ENCODE measurements at places on chromosomes 5 and 9.
A peak's percentile ranks its signal among the peaks of the same experiment; 100 is the strongest.

DNA sequence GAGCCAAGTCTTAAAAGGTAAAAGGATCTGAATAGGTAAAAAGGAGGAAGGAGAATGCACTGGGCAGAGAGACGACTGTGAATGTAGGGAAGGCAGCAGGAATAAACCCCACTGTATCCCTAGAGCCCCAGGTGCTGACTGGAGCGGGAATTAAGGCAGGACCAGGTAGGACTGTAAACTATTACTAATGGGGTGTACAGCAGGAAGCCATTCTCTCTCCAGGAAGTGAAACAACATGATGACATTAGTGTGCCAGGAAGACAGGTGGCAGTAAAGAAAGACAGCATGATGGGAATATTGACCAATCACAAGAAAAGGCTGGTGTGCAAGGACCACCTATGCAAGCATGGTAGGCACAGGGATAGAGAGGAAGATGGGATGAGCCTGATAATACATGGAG lies 433.0 kb downstream of the DNAH5 start:
- no peak for DNase-seq

DNA sequence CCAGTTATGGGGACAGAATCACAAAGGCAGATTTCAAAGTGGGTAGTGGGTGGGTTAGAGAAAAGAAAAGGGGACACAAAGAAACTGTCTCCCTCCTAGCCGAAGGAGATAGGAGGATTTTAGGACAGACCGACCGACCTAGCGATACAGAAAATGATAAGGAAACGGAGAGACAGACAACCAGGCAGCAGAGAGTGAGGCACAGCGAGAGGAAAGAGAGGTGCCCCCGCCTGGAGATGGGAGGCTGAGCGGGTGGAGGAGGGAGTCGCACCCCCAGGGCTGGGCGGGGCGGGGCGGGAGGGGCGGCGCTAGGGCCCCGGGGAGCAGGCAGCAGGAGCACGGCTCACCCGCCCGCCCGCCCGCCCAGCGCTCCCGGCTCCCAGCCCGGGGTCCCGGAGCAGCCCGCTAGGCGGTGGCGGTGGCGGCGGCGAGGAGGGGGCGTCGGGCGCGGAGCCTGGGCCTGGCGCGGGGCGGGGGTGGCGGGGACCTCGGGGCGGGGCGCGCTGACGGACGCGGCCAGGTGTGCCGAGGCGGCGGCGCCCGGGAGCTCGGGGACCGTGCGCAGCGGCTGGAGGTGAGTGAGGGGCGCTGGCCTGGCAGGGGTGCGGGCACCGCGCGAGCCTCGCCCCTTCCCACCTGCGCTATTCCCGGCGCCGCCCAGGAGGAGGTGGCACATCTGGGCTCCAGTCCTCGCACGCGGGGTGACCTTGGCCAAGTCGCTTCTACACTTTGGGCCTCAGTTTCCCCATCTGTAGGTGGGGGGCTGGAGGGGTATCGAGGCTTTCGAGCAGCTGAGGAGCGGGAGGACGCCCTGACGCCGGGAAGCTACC lies 15.9 kb upstream of the SYNPO start:
- DNase-seq: no peak

DNA sequence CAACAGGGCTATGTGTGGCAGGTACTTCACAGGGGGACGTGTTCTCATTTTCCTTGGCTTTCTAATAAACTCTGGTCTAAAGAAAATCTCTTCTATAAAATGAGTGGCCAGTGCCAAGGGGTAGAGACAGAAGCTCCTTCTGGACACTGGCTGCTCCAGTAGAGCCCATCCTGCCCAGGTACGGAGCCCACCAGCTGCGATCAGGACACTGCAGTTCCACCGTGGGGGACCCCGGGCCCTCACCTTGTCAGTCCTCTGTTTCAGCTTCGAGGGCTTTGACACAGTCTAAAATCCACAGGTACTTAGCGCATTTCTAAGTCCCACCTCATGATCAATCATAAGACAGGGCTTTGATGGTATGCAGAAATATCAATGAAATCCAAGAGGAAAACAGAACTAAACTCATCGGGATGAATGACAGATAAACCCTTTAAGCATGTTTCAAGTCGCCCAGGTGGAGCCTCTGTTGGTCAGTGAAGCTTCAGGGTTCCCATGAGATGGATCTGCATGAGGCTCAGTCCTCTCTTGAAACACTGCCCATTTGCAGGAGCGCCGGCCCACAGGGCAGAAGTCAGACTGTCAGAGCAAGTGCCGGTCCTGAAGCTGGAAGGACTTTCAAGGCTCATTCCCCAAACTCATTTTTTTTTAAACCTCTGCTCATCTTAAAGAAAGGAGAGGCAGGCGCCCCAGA lies 20.3 kb upstream of the TERT start:
- DNase-seq: no peak

GRCh38 chr9:27600256-27600655 lies 27.0 kb upstream of the C9orf72 start:
- no peak for DNase-seq

DNA sequence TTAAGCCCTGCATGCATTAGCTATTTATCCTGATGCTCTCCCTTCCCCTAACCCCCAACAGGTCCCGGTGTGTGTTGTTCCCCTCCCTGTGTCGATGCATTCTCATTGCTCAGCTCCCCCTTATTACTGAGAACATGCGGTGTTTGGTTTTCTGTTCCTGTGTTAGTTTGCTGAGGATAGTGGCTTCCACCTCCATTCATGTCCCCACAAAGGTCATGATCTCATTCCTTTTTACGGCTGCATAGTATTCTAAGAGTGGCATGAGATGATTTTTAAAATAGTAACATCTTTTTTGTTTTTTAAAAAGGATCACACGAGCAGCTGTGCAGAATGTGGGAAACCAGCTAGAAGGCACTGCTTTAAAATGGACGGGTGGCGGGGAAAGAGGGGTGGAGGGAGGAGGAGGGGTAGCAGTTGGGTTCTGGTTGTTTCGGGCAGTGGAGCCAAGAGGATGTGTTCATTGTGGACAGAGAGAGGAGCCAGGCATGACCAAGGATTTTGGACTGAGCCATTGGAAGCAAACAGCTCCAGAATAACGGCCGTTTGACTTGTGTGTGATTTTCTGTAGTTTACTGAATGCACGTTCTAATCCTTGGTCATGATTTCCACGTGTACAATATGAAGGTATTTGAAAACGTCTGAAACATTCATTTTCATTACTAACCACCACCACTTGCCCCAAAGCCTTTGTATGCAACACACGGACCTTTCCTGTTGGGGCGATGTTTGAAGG lies 1.7 kb upstream of the TENT4A start:
- no peak for DNase-seq

DNA sequence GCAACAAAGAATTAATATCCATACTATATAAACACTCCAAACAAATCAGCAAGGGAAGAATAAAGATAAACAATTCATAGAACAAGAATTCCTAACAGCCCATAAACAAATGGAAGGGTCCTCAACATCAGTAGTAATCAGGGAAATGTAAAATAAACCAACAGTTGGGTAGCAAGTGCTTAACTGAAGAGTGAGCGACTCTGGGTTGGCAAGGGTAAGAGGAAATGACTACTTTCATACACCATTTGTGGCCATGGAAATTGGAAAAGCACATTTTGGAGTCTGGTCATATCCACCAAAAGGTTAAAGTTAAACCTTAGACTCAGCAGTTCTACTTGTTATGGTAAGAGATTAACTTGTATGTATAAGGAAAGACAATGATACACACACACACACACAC lies 17.4 kb upstream of the RORB start:
- no peak for DNase-seq

DNA sequence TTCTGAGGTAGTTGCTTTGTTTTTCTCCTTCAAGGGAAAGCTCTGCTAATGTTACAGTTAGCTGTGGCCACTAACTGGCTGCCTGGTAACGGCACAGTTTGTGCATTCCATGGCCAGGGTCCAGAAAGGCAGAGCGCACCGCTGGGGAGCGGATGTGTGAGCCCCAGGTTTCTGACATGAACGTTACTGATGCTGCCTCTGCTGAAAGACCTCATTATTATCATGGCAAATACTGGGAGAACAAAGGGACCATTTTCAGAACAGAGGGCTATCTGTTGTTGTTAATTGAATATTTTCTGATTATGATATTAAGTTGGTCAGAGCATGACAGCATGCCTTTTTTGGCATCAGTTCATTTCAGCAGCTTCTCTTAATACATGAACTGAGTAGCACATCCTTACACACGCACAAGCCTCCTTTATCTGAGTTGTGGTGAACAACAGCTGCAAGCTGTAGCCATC lies 134.1 kb downstream of the NUDT12 start:
- DNase-seq: peak; percentile 100

DNA sequence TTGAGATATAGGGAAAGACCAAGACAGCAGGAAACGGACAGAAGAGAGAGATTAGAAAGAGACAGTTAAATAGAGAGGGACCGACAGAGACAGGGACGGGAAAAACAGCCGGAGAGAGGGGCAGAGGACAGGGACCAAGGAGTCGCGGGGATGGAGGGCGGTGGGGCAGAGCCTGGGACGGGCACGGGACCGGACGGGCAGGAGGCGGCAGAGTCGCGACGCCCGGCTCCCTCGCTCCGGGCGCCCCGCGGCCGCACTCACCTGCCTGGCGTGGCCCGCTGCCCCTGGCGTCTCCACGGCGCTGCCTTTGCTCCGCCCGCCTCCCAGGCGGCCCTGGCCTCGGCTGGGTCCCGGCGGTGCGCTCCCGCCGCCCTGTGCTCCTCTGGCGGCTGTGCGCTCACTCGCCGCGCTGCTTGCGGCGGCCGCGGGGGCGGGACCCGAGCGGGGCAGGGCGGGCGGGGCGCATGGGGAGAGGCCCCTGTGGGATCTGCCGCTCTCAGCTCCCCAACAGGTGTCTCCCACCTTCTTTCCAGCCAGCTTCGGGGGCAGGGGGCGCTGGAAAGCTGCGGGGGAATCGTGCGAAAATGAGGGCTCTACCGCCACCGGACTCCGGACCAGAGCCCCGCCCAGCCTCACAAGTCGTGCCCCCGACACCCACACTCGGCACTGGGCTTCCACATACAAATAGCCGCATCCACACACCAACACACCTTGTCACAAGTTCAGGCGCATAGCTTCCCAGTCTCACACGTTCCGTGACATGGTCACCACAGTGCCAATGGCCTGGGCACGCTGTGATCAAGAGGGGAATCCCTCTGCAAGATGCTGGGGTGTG lies at the start of gene ARID3C:
Gene ARID3C, minus strand, starts transcription at position 411 of the 835 bp plus-strand sequence. CDS start 1,052 bp downstream, outside the sequence.
- no peak for DNase-seq

DNA sequence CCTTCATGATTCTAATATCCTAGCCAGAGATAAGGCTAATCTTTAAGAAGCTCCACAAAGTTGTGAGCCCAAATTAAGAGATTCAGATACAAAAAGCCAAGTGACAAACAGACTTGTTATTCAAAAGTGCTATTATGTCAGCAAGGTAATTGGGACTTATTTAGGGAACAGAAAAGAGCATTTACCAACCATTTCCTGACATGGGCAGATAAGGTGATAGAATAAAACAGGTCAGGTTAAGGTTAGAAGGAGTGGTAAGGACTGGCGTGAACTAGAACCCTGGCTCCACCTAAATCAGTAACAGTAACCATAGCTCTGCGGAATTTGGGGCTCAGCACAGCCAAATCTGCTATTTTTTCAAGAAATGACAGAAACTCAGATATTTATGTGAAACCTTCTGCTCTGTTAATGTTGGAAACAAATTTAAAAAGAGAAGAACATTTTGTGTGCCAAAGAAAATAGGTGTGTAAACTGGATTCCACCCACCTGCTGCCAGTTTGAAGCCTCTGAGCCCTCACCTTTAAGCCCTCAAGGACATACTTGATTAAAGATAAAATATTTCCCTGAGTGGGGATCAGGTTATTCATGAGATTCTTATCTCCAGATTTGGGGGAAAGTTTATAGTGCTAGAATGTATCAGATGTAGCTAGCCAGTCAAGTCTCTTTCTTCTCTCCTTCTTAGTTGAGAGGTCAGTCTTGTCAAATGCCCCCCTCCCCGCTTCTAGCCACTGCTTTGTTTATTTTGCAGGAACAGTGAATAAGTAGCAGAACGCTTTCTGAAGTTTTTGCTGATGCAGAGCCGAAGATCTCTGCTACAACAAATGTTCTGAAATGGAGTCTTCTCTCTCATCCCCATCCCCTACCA lies 10.2 kb upstream of the ERMP1 start:
- no peak for DNase-seq

DNA sequence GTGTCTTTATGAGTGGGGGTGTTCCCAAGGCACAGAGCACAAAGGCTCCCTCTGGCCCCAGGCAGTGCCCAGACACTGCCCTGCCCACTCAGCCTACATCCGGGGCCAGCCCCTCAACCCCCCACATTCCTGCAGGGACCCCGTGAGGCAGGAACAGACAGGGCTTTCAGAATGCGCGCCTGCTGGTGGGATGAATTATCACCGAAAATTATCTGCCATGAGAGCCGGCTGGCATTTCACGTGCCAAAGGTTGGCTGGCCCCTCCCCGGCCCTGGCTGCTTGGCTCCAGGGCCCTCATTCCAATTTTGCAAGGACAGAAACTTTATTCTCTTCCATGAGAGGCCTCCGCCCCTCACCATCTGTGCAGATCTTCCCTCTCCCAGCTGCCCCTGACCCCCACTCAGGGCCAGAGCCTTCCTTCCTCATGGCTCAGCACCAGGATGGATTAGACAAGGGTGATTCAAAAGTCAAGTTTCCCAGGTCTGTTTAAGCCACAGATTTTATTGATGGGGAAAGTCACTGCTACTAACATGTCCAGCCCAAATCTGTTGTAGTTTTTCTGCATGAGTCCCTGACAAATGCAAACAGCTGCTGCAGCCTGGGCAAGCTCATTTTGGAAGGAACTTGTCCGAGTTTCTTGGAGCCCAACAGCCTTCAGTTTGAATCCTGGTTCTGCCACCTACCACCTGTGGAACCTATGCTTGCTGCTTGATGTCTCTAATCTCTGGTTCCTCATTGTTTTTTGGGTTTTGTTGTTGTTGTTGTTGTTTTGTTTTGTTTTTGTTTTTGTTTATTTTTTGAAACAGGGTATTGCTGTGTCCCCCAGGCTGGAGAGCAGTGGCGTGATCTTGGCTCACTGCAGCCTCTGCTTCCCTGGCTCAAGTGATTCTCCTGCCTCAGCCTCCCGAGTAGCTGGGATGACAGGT lies 32.3 kb upstream of the WDR38 start:
- DNase-seq: peak; percentile 77

GRCh38 chr5:25955337-25955736 lies 1083.0 kb downstream of the CDH9 start:
- DNase-seq: no peak

DNA sequence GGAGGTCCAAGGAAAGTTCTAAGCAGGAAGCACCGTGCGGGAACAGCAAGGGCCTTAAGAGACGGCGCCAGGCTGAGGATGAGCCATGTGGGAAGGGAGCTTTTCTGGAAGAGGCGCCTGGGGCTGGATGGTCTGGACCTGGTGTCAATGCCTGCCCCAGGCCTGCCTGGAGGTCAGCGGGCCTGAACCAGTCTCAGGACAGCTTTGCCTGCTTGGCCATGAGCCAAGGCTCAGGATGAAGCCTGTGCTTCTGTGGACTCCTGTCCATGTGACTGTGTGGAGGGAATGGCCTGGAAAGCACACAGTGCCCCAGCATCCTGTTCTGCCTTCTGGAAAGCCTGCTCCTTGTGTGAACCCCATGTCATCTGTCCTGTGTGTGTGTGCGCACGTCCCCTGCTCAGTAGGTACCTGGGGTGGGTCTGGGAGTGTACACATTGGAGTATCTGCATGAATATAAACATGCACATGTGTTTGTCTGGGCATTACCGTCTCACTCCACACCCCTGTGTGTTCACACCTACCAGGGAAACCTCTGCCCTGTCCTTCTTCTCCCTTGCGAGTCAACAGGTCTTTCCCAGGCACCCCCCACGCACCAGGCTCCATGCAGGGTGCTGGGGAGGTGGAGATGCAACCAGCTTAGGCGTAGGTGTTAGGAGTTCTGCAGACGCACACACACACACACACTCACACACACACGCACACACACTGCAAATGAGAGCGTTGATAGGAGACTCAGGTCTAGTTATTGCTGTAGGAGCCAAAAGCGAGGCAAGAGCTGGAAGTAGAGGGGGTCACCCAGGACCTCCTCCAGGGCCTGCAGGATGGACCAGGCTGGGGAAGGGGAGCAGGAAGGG lies 24.8 kb downstream of the DAB2IP start:
- DNase-seq: no peak
